Naive thymus-derived CD8-positive, alpha-beta T cell (primary cell): ENCODE measurements at places on chromosomes 6 and 20. TPM values are rescaled to one million over a fixed set of nuclear protein-coding genes. Genes with fewer than 3 reads are reported as not detected.

USP49 gene
- polyA plus RNA-seq = 0.48 TPM

SLC22A23 gene
- 0.50 TPM for polyA plus RNA-seq

BNIP5 gene
- polyA plus RNA-seq = not detected

HLA-DQA2 gene
- not detected for polyA plus RNA-seq

LPA gene
- not detected for polyA plus RNA-seq

C2 gene
- polyA plus RNA-seq = not detected

SIRPB2 gene
- not detected for polyA plus RNA-seq

HTR1E gene
- not detected for polyA plus RNA-seq

OR2J3 gene
- polyA plus RNA-seq = not detected

BHLHE23 gene
- not detected for polyA plus RNA-seq

THEMIS gene
- polyA plus RNA-seq = 168 TPM
